SK-N-DZ (cell line): ENCODE measurements at places on chromosomes 3 and 15.

- DNase-seq, result no peak
These were observed 765.8 kb upstream of the ROBO1 start for GRCh38 chr3:80533553-80533952.

DNA sequence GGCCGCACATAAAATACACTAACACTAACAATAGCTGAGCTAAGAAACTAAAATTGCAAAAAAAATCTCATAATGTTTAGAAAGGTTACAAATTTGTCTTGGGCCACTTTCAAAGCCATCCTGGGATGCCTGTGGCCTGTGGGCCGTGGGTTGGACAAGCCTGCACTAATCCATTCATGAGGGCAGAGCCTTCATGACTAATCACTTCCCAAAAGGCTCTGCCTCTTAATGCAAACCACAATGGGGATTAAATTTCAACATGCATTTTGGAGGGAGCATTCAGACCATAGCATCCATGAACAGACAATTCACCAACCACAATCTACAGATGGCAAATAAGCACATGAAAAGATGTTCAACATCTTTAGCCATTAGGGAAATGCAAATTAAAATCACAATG is 128.2 kb downstream of the SUCLG2 start:
- no peak for DNase-seq

GRCh38 chr3:194877291-194878119 is 191.8 kb downstream of the FAM43A start:
- no peak for DNase-seq

DNA sequence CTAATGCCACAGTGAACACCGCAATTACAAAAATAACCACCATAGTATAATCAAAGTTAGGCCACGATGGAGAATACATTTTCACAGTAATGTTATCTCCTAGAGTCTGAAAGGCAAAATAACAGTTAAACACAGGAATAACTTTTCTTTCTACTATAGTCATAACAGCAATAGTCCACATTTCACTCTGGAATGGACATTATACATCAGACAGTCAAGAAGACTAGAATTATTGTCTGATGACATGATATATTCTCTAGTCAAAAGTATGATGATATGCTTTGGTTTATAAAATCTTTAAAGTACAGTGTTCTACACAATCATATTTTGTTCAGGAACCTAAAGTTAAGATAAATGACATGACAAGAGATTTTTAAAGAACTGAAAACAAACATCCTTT is 18.0 kb downstream of the SPPL2A start:
- DNase-seq, result no peak
